Posterior vena cava (tissue), 2 donors: ENCODE measurements at places on chromosomes 13 and 19. TPM values are rescaled to one million over a fixed set of nuclear protein-coding genes. Genes with fewer than 3 reads are reported as not detected.

LRP3 gene
- total RNA-seq = 36.1 TPM

ZNF578 gene
- total RNA-seq = 3.7 TPM

FCAR gene
- total RNA-seq = 2.0 TPM

FCER2 gene
- total RNA-seq = 0.71 TPM

LGALS14 gene
- total RNA-seq = not detected

MBD3L3 gene
- not detected for total RNA-seq

- no peak for DNase-seq
These were observed 505.6 kb downstream of the GPC5 start for GRCh38 chr13:91904005-91904404.

- no peak for DNase-seq
These were observed 584.2 kb upstream of the SLITRK1 start for GRCh38 chr13:84466461-84466860.

GRCh38 chr13:60448907-60449510, 52.0 kb downstream of the TDRD3 start:
- no peak for DNase-seq

GRCh38 chr19:46388311-46389095, 24.9 kb downstream of the CCDC8 start:
- peak; percentile 75 for DNase-seq

DNA sequence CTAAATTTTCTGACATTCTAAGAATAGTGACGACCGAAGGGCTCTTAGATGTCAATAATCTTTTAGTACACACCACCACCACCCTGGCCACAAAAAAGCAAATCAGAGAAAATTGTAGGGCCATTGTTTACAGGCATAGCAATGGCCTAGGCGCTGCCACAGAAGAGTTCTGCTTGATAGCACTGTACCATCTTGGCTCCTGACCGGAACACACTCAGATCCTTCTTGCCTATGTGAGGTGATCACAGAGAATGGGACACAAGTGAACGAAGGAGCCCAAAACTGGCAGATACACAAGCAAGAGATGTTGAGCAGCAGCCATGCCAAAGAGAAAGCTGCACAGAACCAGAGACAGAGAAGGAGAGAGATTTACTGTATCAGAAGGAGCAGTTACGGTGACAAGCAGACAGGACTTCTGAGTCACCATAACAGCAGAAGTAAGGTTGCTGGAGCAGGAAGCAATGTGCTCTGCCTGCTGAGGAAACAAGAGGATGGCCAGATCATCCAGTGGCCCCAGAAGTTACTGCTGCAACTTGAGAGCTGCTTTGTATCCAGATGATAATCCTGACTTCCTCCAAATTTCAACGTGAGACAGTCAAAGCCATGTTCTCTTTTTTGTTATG, 105.2 kb downstream of the SLITRK6 start:
- peak; percentile 30 for DNase-seq

- no peak for DNase-seq
These were observed 590.8 kb upstream of the SPRY2 start for GRCh38 chr13:80931766-80932165.

GRCh38 chr13:103663996-103664395, 597.8 kb upstream of the SLC10A2 start:
- DNase-seq = no peak

- peak; percentile 94 for DNase-seq
These were observed 13.1 kb downstream of the GRAMD1A start for GRCh38 chr19:35013041-35013819.
